ENCODE measurements at places on chromosomes 13 and 19.

- DNase-seq, result no peak
These were observed 58.4 kb downstream of the ENOX1 start for GRCh38 chr13:43728421-43728820.

DNA sequence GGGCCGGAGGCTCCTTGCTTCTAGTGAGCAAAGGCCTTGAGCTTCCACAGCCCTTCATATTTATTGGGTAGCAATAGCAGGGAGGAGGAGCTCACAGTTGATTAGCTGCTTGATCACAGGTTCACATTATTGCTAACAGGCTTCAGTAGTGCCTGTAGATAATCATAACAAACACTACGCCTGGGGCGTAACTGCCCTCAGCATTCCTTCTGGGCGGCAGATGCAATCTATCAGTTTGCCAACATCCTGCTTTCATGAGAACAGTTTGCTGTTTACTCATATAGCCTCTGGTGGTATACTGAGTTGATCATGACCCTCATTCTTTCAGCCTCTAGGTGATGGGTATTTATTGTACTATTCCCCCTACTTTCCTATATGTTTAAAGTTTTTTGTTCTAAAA, 149.4 kb downstream of the B3GLCT start:
- DNase-seq, result no peak

GRCh38 chr13:39557285-39557955, 45.6 kb downstream of the LHFPL6 start:
- no peak for DNase-seq

- DNase-seq, result no peak
These were observed 25.4 kb downstream of the ATP11A start for GRCh38 chr13:112715210-112715609.

DNA sequence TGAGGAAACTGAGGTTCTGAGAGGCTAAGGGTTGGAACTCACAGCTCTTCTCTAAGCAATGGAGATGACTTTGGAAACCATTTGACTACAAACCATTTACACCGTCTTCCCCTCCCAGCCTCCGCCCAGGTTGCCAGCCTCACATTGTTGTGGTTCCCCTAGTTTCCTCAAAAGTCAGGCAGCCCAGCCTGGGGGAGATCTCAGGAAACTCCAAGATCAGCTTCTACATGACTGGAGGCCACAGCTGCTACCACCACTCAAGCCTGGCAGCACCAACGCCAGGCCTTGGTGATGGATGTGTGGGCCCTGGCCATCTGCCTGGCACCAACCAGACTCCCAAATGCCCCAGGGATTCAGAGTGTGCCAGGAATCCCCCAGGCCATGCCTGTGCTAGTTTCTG, 207.9 kb downstream of the TSHZ3 start:
- no peak for DNase-seq

DNA sequence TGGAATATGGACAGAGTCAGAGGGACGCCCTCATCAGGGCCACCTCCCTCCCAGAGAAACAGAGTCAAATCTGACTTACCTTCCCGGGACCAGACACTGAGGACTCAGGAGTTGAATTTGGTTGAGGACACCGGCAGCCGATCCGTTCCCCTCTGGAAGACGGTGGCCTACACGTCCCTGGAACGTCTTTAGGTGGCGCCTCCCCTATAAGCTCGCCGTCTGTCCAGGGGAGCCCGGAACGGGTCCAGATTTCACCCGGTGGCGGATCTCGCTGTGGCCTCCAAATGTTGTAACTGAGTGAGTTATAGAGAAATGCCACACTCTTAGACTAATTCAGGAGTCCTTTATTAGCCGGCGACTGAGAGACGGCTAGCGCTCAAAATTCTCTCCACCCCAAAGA, 9.0 kb downstream of the TNFSF14 start:
- DNase-seq, result no peak

GRCh38 chr13:40777166-40777808, 6.3 kb upstream of the MRPS31 start:
- peak; percentile 29 for DNase-seq

DNA sequence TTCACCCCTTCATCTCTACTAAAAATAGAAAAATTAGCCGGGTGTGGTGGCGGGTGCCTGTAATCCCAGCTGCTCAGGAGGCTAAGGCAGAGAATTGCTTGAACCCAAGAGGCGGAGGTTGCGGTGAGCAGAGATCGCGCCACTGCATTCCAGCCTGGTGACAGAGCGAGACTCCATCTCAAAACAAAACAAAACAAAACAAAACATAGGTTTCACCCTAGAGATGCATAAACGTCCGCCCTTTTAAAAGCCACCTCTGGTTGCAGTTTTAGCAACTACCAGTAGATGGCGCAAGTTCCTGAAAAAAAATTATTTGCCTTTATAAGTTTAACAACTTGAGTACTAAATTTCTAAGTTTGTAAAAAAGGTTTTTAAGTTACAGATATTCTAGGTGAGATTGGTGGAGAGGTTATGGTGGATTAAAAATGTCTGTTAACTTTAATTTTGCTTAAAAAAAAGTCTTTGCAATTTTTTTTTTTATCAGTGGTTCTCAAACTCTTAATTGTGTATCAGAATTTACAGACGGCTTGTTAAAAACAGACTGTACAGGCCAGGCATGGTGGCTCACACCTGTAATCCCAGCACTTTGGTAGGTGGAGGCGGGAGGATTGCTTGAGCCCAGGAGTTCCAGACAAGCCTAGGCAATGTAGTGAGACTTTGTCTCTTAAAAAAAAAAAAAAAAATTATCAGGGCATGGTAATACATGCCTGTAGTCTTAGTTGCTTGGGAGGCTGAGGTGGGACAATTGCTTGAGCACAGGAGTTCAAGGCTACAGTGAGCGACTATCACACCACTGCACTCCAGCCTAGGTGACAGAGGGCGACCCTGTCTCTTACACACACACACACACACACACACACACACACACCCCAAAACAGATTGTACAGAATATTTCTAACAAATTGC, 42.1 kb downstream of the NAA16 start:
- peak; percentile 23 for DNase-seq

DNA sequence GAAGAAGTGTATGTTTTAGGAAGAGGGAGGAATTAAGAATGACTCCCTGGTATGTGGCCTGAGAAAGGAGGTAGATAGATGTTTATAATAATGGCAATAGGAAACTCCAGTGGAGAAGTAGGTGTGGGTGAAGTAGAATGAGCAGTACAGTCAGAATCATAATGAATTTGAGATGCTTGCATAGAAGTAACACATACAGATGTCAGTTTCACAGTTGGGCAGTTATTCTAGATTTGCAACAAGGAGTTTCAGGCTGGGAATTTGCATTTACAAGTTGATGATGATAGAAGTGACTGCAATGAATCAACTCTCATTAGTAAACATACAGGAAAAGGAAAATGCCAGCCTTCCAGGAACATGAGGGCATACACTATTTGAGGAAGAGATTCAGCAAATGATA, 149.0 kb downstream of the SLITRK1 start:
- DNase-seq, result no peak

DNA sequence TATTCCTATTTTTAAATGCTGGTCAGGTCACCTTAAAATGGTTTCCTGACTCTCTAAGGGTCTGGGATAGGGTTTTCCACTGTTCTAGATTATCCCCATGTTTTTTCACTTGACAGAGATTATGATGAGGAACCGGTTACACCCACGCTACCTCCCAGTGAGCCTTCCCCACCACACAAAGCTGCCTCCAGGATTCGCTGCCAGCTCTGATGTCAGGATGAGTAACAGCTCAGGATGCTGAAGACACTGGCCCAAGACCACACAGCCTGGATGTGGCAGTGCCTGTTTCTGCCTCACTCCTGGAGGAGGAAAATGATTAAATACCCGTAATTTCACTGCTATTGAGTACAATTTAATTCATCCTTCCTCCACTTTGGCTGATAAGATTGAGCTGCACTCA, 22.9 kb downstream of the ZNF114 start:
- DNase-seq, result peak; percentile 64

GRCh38 chr13:78758549-78758948, 99.6 kb upstream of the OBI1 start:
- DNase-seq, result no peak

DNA sequence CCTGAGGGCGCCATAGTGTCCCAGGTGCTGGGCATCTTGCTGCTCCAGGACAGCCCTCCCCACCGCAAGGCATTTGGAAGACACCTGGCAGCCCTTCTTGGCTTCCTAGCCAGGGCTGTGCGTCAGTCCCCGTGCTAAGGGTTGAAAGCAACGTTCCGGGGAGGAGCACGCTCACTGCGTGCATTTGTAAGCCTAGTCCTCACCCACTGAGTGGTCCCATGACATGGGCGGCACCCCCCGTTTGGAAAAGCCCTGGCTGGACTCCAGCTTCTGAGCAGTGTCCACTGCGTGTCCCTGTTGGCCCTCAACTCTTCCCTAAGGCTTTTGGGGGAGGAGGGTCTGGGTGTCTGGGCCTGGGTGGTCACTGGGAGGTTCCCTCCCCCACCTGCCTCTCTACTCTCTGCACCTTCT, 76.3 kb upstream of the GPR183 start:
- DNase-seq, result no peak

- DNase-seq, result peak; percentile 3
These were observed 694 bp downstream of the CLN5 start for GRCh38 chr13:76992548-76993001.

- DNase-seq, result no peak
These were observed 2.8 kb downstream of the PALM3 start for GRCh38 chr19:14059093-14059480.

DNA sequence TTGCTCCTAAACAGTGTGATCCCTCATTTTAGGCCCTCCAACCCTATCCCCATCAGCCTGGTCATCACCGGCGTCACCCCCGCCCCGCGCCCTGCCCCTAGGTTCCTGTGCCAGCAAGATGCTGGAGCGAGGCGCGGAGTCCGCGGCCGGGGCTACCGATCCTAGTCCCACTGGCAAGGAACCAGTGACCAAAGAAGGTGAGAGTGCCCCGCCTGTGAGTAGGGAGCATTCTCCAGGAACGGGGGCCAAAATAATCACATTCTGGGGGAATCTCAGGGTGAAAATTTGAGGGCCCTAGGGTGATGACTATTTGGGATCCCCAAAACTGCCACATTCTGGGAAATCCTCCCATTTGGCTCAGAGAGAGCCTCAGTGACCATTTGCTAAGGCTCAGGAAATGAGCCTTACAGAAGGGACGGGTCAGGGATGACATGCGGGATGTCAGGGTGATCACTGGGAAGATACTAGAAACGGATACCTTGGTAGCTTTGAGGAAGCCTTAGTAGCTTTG, 1.4 kb downstream of the ZNF575 start:
- no peak for DNase-seq

- DNase-seq, result no peak
These were observed 6.8 kb downstream of the TRAPPC6A start for GRCh38 chr19:45171211-45171623.

GRCh38 chr19:17830567-17831418, 9.5 kb upstream of the INSL3 start:
- peak; percentile 37 for DNase-seq

- peak; percentile 31 for DNase-seq
These were observed 18.7 kb upstream of the SPRYD7 start for GRCh38 chr13:49954674-49955455.

DNA sequence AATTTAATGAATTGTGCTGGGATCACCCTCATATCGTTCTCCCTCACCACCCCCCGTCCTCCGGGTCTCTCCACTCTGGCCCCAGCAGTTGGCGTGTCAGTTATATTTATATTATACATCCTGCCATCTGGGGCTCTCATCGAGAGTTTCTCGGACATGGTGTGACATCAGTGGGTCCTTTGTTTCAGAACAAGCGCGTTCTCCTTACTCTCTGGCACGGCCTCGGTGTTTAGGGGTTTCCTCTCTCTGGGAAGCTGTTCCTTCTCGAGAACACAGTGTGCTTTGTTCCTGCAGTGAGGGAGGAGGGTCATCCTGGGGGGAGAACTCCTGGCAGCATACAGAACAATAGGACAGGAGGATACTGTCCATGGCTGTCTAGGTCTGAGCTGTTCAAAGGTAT, 9.8 kb upstream of the MCF2L start:
- no peak for DNase-seq

GRCh38 chr13:110197026-110197425, 109.9 kb downstream of the COL4A1 start:
- DNase-seq, result no peak
